ENCODE measurements at places on chromosomes 5 and 9. TPM values are rescaled to one million over a fixed set of nuclear protein-coding genes. Genes with fewer than 3 reads are reported as not detected.
A peak's percentile ranks its signal among the peaks of the same experiment; 100 is the strongest.

DNA sequence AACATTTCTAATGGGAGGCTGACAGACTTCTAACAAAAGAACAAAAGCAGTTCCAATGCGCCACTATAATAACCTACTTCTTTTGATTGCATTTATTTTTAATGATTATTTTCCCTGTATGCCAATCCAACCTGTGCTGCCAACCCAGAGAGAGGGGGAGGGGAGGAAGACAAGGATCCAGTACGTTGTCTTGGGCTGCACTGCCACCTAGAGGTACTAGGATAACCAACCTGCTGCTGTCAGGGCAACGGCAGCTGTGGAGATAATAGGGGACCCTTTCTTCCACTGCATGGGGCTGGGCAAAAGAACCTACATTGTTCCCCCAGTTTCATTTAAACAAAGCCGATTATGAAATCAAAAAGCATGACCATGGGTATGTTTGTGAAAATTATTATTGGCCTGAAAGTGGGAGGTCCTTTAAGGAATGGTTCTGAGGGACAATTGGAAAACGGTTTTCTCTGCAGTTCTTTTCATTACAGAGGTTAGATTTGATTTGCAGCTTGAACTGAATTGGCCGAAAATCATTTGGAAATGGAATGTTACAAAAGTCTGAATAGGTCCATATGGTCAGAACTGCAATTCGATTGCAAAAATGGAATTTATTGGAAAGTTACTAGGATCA is 101.3 kb downstream of the RASEF start:
- DNase-seq, result peak; percentile 74

DNA sequence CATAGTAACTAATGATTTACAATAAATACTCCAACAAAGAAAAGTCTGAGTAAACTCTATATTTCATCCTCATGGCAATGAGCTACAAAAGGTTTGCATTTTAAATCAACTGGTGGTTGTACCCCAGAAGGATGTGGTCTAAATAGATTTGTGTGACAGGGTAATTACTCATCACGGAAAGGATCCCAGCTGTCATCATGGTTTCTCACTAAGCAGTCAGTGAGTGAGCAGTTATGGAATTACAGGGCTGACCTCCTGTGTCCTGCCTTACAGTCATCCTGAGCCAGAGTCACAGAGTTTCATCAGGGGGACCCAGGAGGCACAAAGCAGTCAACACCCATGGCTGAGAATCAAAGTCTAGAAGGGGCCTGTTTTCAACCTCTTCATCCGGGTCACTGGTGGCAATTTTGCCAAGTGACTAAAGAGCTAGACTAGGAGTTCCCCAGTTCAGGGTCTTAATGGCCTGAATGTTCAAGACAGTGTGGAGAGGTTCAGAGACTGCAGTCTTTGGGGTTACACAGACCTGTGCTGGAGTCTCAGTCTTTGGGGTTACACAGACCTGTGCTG is 210.7 kb upstream of the SLC24A2 start:
- peak; percentile 76 for DNase-seq

GRCh38 chr9:129401623-129402370 is 219.1 kb downstream of the C9orf50 start:
- DNase-seq, result no peak

The TXNDC8 gene
- total RNA-seq, result not detected

Measured in endothelial cell of umbilical vein (primary cell).